M059J (cell line): ENCODE measurements at places on chromosomes 3 and 15. TPM values are rescaled to one million over a fixed set of nuclear protein-coding genes. Genes with fewer than 3 reads are reported as not detected.

EFCAB12 gene
- total RNA-seq = not detected in 2 replicates

GOLGA8R gene
- 0.86 TPM in 1 of 2 replicates, not detected in the other for total RNA-seq

GSK3B gene
- total RNA-seq = 36.3 and 61.7 TPM in 2 replicates

IL17RD gene
- total RNA-seq = 1.6 and 3.5 TPM in 2 replicates

PLXNA1 gene
- 10.1 and 23.1 TPM in 2 replicates for total RNA-seq

CPEB1 gene
- total RNA-seq = 2.1 and 9.4 TPM in 2 replicates

PYGO1 gene
- total RNA-seq = 4.8 and 5.4 TPM in 2 replicates

STOML1 gene
- 12.5 and 19.9 TPM in 2 replicates for total RNA-seq

MNS1 gene
- total RNA-seq = 3.4 and 5.6 TPM in 2 replicates

SLC22A13 gene
- not detected in 2 replicates for total RNA-seq

DNA sequence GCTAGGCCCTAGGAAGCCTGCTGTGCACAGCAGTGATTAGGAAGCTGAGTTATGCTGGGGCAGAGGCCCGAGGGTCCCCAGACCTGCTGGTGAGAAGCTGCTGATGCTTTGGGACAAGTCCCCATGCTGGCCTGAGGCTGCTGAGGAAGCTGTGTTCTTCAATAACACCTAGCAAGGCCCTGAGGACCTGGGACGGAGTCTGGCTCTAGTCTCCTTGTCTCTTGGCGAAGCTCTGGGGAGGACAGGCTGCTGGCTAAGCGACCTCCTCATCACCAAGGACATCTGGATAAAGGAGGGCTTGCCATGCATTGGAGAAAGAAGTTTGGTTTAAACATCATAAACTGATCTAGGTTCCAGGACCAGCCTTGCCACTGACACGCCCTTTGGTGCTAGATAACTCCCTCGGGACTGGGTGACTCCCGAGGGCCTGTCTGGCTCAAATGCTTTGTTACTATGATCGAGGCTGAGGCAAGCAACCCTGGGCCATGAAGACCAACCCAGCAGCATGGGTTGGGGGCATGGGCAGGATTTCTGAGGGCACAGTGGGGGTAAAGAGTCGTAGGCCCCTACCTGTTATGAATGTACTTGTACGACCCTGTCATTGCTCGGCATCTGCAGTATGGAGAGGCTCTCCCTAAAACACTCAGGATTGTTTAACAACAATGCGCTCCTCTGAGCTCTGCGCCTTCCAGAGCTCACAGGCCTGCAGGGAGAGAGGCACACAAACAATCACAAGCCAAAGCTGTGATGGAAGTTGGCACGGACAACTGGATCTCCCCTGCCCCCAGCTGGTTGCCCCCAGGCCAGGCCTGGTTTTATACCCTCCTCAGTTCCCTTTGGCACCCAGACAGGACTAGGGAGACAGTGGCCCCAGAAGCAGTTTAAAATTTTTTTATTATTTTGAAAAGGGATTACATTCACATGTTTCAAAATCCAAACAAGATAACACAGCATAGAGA is 64.4 kb downstream of the LINGO1 start:
- no peak for DNase-seq

- no peak for DNase-seq
Observed at GRCh38 chr3:156383441-156384025, 171.4 kb downstream of the SSR3 start.

DNA sequence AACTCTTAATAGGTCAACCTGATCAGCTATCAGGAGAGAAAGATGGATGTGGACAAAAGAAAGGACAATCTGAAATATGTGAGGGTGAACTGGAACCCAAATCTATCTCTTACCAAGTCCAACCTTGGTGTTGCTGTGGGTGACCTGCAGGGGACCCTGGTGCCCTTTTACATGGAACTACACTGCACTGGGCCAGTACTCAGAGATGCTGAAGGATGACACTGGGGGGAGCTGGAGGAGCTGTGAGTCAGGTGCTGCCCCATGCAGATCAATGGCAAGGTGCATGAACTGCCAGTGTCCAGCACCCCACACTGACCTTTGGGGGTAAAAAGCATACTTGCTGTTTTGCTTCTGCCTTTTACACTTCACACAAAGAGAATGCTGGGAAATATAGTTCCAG is 55.6 kb upstream of the TBC1D5 start:
- DNase-seq = peak; percentile 12

- no peak for DNase-seq
Observed at GRCh38 chr3:167936019-167936418, 159.7 kb downstream of the GOLIM4 start.

DNA sequence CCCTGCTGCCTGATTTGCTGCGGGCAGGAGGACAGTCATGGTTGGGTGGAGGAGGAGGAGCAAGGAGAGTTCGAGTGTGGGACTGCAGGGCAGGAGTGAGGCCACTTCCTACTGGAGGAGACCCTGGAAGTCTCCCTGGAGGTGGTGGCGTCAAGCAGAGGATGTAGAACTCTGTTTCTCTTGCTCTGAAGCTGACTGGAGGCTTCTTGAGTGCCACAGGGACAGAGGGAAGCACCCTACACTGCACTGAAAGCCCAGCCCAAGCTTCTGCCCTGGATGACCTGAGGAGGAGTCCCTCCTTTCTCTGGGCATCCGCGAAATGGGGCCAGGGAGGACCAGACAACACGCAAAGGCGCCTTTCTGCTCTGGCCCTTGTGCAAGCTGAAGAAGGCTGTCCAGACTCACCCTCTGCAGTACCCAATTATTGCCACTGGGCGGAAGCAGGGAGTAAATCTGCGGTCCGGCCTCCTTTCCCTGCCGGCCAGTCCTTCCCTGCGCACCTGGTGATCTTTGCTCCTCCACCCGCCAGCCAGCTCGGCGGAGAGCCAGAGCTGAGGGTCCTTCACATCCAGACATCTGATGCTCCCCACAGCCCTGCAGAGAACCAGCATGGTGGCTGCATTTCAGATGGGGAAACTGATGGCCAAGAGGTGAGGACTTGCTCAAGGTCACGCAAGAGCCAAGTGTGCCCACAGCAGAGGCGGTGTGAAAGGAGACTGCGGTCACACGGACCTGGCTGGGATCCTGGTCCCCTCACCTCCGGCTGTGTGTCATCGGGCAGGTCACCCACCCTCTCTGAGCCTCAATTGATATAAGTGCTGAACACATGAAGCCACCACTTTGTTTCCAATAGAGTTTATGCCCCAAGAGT is 207.1 kb downstream of the TBC1D2B start:
- DNase-seq = peak; percentile 59

DNA sequence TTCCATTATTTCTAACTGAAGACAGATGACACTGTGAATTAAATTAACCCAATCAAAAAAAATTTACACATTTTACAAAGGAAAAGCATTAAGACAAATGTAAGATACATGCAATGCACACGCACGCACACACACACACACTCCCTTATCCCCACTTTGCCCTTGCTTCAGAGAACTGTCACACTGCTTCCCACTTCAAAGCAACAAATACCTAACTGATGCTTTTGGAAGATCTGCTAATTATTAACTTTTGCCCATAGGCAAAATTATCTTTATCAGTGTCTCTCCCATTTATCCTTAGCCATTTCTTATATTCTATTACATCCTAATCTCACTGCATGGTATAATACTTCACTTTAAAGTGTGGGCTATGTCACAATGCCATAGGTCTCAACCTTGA is 60.3 kb downstream of the SETD2 start:
- no peak for DNase-seq

- DNase-seq = no peak
Observed at GRCh38 chr3:30302027-30302426, 304.4 kb upstream of the TGFBR2 start.

- DNase-seq = no peak
Observed at GRCh38 chr15:29645841-29646240, 176.4 kb downstream of the TJP1 start.

- no peak for DNase-seq
Observed at GRCh38 chr15:77921664-77922063, 155.8 kb downstream of the TBC1D2B start.

GRCh38 chr15:74983725-74984231 is 11.6 kb upstream of the SCAMP5 start:
- DNase-seq = peak; percentile 71

DNA sequence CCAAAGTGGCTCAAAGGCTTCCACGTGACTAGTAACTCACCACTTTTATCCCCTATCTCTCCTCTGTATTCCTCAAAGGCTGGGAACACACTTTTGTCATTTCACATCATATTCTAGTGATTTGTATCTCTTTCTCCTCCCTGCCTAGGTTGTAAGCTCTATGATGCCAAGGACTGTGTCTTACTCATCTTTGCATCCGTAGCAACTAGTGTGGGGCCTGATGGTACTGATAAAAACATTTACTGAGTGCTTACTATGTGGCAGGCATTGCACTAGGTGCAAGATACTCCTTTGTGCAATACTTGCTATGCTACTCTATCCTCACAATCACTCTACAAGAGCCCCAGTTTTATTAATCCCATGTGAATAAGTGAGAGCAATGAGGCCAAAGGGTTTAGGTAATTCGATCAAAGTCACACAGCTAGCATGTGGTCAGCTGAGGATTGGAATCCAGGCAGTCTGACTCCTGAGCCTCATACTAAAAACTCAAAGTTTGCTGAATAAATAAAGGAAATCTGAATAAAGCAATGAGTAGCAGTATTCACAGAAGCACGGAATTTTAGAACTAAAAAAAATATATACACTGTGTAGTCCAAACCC is 342.6 kb upstream of the ICE2 start:
- DNase-seq = no peak

GRCh38 chr3:129018751-129019150 is 17.6 kb downstream of the EFCC1 start:
- no peak for DNase-seq

GRCh38 chr3:196604548-196604947 is 34.9 kb upstream of the NRROS start:
- no peak for DNase-seq

- DNase-seq = no peak
Observed at GRCh38 chr3:131371688-131372066, 9.9 kb upstream of the NUDT16 start.

DNA sequence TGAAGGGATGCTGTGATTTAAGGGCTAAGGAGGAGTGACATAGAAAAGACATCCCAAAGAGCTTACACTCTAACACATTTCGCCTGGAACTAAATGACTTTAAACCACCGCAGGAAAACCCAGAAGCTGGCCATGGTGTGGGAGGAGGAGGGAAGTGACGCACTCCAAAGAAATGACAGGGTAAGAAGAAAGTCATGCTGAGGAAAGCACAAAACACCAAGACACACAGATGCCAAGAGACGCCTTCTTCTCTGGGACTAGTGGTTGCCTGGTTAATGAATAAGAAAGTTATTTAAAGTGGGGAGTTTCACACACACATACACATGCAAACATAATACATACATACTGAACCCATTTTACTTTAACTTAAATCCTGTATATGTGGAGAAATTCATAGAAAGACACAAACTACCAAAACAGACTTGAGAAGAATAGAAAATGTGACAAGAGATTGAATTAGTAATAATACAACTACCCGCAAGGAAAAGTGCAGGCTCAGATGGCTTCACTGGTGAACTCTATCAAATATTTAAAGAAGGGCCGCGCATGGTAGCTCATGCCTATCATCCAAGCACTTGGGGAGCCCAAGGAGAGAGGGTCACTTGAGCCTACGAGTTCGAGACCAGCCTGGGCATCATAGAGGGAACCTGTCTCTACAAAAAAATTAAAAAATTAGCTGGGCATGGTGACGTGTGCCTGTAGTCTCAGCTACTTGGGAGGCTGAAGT is 125.5 kb downstream of the NSMCE3 start:
- peak; percentile 80 for DNase-seq
